ENCODE measurements at places on chromosomes 3 and 15.

- DNase-seq: peak; percentile 22
Measured at GRCh38 chr3:106534206-106534605, 665.4 kb upstream of the CBLB start.

DNA sequence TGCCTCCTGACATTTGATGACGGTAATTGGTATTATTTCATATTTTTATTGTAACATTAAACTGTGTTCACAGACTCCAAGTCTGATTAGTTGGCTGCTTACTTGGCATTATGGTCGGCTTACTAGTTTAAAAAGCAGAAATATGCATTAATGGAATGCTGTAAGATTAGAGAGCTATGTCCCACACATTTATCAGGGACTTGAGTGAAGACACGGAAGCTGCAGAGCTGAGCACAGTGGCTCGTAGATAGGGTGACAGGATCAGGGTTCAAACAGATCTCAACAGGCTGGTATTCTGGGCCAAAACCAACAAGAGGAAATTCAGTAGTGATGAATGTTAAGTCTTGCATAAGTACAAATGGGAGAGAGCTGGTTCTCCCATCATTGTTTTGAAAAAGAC, 113.8 kb downstream of the ADAMTSL3 start:
- DNase-seq: no peak

DNA sequence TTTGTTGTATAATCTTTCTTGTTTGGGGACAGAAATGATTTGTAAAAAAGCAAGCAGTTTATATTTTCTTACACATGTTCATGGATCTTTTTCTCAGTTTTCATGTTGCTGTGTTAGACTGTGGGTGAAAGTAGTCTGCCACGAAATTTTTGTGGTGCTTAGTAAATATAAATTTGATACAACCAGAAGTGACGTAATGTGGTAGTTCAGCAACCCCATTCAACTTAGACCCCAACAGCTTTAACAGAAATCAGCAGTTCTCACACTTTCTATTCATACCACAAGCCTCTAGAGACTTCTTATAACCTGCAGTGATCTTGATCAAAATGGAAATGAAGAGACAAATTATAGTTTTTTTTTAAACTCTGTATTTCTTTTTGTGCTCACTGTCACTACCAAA, 120.2 kb upstream of the IGSF10 start:
- no peak for DNase-seq

- DNase-seq: no peak
Measured at GRCh38 chr15:81752974-81753373, 292.8 kb downstream of the MEX3B start.

DNA sequence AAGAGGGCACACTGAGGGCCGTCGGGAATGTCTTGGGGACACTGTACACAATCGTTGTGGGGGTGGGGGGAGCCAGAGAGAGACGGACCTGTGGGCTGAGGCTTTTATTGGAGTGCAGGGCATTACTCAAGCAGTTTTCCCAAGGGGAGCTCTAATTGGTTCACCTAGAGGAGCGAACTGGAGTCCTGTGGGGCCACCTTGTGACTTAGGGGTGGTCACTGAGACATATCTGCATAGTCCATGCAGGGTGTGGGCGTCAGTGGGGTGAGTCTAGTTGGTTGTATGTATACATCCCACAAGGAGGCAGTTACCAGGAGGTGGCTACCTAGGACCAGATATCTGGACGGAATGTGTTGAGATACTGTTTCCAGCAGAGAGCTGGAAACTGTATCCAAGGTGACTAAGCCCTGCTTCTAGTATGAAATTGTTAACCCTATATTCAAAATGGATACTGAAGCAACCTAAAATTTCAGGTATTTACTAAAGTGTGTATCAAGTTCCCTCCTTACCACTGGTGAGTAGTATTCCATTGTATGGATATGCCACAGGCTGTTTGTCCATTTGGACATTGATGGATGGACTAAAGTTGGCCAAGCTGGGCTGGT, 2.6 kb upstream of the PIGZ start:
- no peak for DNase-seq

DNA sequence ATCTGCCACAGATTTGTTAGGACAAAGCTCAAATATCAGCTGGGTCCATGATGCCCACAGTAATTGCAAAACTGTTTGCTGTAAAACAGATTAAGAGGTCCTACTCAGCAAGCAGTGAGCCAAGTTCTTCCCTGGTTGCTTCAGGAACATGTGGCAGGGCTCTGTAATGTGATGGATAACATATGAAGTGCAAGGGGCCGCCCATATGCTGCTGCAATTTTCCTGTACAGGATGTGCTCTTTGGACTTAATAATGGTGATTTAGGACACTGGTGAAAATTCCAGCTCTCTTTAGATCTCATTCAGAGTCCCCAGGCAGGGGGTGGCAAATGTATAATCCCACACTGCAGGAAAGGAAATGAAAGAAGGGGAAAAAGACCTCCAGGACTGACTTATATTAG, 289.4 kb downstream of the LSAMP start:
- no peak for DNase-seq

DNA sequence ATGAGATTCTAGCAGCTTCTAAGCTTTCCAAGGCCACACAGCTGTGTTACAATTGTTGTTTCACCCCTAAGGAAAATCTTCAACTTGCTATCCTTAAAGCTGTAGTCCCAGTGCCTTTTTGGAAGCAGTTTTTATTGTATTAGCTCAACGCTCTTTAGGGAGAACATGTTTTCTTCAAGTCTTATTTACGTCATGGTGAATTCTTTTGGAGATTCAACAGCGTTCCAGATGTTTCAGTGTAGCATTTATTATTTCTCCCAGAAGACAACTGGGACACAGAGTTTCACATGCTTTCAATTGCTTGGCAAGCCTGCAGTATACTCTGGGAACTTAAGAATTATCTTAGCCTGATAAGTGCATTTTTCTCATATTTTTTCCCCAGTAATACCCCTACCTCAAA, 888.3 kb downstream of the PLOD2 start:
- DNase-seq: no peak

- DNase-seq: no peak
Measured at GRCh38 chr15:87212041-87212440, 1044.5 kb downstream of the NTRK3 start.

DNA sequence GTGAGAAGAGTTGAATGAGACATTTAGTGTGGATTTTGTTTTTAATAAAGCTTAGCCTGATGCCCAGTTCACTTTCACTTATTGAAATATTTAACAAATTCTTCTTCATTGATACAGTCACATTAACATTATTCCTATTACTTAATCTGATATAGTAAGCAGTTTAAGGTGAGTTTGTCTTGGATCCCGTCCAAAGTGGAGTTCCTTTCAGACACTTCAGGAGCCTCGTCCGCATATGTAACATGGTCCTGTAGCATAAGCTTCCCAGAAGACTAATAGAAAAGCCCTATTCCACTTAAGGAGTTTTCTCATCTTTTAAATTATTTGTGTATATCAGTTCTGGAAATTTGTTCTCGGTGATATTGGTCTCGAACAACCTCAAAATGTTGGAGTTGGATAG, 39.7 kb upstream of the MLF1 start:
- no peak for DNase-seq

DNA sequence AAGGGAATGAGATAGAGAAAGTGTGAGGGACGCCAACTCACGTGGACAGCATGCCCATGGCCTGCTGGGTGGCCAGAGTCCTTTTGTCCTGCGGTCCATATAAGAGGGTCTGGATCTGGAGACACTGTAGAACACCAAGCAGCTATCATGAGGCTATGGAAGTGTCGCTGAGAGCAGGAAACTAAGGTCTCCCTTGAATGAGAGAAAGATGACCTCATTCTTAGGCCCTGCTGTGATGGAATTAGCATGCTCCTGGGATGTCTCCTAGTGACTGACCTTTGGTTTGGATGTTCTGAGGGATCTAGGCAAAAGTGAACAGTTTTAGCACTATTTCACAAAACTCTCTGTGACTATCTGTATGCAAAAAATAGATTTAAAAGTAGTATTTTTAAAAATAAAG, 34.4 kb downstream of the SYNM start:
- no peak for DNase-seq

- DNase-seq: no peak
Measured at GRCh38 chr3:62874711-62875557, at the start of gene CADPS. CADPS (minus strand) TSS chr3:62875416; CDS start chr3:62875029, 387 bp downstream.

DNA sequence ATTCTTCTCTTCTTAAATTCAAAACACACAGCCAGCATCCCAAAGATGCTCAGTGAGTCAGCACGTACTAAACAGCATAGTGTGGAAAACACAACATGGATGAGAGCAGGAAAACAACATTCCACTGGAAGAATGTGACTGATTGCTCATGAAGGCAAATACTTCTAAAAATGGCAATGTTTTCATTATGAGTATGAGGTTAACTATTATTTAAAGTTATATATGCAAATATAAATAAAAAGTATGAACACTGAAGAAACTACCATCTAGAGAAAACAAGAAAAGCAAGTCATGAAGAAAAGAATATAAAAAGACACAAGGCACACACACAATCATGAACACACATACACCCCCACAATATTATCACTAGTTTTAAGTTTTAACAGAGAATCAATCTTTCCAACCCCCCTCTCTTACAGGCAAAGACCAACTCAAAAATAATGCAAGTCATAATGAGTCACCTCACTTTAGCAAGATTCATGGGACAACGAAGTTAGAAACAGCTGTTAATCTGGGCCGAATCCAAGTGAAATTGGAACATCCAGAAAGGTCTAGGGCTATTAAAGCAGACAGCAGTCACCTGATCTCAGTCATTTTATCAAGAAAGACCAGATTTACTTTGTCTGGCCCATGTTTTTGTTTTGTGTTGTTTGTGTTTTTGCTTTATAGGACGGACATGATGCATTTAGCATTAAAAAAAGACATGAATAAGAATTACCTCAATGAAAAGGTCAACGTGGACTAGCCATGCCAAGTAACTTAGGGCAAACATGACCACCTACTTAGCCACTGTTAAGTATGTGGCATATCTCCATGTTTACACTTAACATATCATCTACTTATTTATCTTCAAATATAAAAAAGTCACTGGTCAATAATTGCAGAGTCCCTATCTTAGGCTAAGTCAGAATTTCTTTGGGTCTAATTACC, 18.1 kb downstream of the GBE1 start:
- DNase-seq: no peak

DNA sequence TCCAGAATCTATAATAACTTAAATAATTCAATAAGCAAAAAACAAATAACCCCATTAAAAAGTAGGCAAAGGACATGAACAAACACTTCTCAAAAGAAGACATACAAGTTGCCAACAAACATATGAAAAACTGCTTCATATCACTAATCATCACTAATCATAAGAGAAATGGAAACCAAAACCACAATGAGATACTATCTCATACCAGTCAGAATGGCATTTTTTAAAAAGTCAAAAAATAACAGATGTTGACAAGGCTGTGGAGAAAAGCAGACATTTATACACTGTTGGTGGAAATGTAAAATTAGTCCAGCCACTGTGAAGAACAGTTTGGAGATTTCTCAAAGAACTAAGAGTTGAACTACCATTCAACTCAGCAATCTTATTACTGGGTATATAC, 19.5 kb upstream of the ZMAT3 start:
- no peak for DNase-seq

GRCh38 chr15:44296625-44297524, 8.4 kb downstream of the GOLM2 start:
- DNase-seq: no peak

GRCh38 chr3:2595486-2595885, 496.8 kb downstream of the CNTN4 start:
- DNase-seq: no peak

DNA sequence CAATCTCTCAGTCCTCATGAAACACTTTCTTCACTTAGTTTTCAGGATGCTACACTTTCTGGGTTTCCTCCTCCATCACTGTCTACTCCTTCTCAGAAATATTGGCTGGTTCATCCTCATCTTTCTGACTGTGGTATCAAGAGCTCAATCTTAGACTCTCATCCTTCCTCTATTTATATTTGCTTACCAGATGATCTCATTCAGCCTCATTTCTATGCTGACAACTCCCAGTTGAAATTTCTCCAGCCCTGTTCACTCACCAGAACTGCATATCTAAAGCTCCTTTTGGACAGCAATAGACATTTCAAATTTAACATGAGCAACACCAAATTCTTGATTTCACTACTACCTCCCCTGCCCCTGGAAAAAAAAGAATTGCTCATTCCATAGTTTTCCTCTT, 48.0 kb upstream of the FBN1 start:
- no peak for DNase-seq

GRCh38 chr3:178289544-178290160, 246.6 kb upstream of the KCNMB2 start:
- DNase-seq: no peak

DNA sequence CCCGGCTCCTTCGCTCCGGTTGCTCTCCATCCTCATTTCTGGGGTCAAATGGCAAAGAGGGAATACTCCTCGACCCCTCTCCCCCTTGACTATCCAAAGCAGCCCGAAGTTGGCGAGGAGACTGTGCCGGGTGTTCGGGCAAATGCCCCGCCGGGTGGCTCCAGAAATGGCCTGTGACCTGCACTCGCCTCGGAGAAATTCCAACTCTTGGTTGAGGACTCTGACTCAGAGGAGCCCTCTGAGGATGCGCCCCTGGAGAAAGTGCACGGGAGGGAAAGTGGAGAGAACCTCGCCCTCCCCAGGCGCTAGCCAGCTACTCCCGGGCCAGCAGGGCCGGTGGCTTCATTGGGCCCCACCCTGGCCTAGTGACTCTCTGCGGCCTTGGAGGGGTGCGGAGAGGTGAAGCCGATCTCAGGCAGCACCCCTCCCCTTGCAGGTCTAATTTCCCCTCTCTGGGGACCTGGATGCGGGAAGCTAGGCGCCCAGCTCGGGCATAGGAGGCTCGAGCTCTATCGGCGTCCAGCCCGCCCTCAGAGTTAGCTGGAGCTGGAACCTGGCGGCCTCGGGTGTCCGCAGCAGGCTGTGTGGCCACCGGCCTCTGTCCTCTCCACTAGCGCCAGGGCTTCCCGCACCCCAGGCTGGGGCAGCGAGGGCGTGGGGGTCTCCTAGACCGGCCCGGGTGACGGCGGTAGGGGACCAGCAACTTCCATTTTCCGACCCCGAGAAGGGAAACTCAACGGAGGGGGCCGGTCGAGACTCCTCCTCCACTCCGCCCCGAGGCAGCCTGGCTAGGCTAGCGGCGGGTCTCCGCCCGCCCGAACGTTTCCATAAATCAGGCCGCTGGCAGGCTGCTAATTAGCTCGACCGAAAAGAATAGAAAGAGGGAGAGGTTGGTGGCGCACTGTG, 29.4 kb downstream of the NR2F2 start:
- no peak for DNase-seq

DNA sequence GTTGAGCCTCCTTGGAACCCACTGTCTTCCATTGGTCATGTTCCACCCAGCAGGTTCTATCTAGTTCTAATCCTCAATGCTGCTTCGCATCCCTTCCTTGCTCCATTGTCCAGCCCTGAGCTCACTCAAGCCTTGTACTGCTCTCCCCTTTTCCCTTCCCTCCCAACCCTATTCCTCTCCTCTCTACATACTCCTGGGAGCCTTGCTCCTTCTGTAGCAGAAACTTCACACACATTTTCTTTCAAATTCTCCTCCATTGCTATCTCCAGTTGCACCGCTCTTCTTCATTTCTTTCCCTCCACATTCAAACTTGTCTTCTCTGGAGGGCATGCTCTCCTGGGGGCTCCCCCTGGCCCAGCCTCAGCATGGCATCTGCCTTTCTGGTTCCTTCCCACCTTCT, 14.5 kb downstream of the NR1I2 start:
- DNase-seq: no peak

- DNase-seq: no peak
Measured at GRCh38 chr15:84685304-84685703, 27.3 kb upstream of the NMB start.

- no peak for DNase-seq
Measured at GRCh38 chr15:23422946-23423708, 23.9 kb downstream of the GOLGA6L2 start.
